Stimulated activated CD4-positive, alpha-beta T cell treated with anti-CD3 and anti-CD28 coated beads, Interleukin-15, amount 100 ng/mL, for 1 hour (primary cell): ENCODE measurements at places on chromosomes 1 and 21.

DNA sequence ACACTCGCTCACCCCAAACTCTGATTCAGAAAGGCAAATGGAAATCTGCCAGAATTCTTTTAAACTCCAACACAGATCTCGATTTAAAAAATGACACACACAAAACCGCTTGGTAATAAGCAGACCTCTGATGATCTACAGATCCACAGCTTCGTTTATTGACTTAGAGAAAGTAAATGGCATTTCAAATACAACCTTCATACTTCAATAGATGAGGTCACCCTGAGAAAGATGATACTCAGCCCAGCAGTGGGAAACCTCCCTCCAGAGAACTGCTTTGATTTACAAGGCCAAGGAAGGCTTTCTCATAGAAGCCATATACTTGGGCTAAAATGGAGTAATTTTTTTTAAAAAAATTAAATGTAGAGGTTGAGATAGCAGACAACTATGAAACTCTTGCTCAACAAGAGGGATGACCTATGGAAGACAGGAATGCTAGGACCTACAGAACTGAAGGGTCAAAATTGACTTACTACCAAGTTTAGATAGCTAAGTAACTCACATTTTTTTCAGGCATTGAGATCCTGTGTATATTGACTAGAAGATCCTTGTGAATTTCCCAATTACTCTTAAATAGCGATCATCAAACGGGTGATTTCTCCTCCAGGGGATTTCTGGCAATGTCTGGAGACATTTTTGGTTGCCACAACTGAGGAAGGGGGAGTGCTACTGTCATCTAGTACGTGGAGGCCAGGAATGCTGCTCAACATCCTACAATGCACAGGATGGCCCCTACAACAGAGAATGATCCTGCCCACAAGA lies 143.9 kb downstream of the CLIC6 start:
- no peak for DNase-seq

DNA sequence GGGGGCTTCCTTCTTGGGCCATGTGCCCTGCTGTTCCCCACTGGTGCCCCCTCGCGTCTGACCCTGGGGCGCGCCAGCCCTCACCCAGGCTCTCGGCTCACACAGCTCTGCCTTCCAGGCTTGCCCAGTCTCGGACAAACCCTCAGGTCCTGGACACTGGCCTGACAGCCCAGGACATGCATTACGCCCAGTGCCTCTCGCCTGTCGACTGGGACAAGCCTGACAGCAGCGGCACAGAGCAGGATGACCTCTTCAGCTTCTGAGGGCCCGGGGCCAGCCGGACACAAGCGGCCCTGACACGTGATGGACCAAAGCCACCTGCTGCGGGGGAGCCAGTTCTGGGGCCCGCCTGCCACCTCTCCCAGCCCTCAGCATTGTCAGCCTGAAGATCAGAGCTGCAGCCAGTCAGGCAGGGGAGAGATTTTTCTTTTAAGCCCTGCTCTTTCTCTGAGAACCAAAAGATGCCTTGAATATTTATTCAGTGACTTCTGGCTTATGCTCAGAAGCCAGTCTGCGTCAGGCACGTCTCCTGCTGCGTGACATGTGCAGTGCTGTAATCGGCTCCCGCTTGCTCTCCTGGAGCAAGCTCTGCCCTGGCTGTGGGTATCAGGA lies 23.4 kb downstream of the LDLRAP1 start:
- no peak for DNase-seq

DNA sequence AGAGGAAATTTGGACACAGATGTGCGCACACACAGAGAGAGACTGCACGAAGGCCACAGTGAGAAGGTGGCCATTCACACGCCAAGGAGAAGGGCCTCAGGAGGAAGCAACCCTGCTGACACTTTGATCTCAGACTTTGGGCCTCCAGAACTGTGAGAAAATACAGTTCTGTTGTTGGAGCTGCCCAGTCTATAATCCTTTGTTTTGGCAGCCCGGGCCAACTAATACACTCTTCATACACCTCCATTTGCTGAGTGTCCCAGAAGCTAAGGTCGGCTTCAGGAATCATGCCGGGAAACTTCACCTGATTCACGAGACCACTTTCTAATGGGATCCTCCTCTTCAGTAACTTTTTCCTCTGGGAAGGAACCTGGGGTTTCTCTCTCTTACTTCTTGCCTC lies 23.2 kb downstream of the HUNK start:
- no peak for DNase-seq

GRCh38 chr1:203464226-203464625 lies 11.4 kb upstream of the PRELP start:
- no peak for DNase-seq

DNA sequence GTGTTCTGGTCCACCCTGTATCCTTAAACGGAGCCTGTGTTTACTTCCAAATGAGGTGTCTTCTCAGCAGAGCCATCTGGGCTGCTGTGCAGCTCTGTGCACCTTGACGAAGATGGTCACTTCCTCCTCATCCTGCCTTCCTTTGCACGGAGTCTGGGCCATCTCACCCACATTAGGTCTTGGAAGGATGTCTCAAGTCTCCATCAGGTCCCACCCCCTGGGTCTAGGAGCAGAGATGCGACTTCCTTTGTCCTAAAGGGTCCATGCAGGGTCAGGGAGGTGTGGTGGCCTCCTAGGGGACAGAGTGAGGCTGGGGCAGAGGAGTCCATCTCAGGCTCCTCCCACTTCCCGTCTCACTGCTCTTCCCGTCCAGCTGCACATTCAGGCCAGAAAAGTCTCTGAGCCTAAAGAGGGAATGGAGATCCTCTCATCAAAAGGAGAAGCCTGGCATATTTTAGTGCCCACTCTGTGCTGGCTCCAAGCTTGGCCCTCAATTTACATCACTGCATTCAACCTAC lies 209.2 kb downstream of the MATN1 start:
- DNase-seq, result no peak

DNA sequence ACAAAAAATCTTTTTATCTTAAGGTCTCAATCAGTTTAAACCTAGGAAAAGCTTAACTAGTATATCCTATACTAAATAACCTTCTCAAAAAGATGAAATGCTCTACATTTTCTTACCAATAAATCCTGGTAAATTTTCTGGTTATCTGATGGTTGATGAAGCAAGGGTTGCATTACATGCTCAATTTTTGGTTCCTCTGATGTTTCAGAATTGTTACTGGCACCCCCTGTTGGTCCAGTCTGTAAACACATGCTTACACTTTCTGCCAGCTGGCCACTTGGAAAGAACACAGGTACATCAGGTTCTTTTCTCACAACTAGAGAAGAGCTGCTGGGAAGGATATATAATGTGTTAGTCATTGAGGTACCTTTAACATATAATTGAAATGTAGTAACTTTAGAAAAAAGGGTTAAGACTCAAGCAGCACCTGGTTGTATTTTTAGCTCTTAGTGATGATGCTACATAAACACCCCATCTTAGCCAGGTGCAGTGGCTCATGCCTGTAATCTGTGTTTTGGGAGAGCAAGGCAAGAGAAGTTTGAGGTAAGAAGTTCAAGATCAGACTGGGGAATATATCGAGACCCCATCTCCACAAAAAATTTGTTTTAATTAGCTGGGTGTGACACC lies 30.9 kb upstream of the TAL1 start:
- no peak for DNase-seq

DNA sequence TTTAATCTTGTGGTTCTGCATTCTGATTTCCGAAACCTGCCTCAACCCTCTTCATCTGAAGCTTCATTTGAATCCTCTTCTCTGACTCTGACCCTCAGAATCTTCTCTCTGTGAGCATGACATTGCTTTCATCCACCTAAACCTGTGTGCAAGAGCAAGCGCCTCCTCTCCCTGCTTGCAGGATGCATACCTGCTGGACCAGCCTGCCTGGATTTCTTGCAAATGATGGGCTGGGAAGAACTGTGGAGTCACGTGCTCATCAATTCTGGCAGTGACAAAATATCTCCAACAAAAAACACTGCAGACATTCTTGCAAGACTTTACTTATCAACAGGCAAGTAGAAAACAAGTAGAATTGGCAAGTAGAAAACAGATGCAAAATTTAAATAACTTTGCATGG lies 20.8 kb upstream of the SLC35F3 start:
- DNase-seq, result no peak

- DNase-seq, result no peak
Observed at GRCh38 chr1:154546264-154547063, 12.0 kb downstream of the UBE2Q1 start.

DNA sequence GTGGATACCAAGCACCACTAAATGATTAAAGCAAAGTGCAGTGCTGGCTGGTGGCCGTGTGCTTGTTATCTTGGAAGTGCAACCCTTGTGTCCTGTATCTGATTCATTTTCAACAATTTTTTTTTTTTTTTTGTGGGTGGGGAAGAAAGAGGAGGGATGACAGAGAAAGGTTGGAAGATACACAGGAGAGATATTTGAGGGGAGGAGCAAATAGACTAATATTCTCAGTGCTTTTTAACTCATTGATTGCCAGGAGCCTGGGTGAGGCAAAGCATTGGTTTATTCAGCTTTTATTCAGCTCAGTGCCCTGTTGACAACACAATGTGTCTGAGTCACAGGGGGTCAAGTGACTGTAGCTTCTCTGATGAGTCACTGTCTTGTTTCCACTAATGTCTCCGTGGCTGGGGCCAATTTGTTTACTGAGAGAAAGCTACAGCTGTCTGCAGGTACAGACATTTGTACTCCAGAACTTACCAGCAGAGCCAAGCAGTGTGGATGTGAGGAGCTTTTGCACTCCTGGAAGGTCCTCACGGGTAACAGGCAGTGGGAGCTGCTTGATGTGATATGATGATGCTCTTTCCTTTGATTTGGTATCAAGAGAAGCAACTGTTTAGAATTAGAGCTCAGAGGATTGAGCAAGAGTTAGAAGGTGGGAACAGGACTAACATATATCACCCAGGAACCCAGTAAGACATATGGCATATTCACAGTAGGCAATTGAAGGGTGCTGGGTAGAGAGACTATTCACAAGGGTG lies 23.6 kb upstream of the DNM3 start:
- DNase-seq, result no peak

DNA sequence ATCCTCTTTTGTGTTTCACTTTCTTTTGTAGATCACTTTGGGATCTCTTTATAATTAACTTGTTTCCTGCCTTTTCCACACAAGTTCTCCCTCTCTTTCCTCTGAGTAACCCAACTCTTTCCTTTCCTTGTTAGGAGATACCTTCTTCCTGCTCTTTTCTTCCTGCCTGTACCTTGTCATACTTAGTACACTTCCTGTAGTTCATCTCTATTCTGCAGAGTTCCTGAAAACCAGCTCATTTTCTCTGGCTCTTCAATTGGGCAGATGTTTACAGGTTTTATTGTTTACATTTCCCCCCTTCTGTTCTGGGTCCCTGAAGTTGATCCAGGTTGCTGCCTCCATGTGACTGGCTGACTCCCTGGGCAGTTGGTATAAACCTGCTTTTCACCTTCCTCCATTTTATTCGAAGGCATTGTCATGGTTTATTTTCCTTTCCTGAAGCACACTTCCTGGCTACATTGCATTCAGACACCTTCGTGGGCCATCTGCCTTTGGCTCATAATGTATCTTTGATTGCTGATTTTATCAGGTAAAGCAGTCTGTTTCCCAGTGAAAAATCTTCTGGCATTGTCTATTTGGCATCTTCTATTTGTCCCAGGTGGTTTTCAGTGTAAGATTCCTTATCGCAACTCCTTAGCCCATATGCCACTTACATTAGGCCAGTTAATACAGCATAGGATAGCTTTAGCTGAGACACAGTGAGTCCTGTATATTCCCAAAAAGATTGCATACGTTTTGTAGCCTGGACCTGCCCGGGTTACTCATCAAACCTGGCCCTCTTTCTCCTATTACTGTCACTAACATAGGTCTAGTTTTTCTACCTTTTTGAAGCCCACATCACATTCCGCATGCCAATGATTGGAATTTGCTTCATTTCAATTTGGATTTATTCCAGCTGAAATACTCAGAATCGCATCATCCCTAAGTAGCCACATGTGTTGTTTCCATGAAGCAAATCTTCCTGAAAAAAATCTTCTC lies 15.4 kb downstream of the CTH start:
- DNase-seq, result no peak

- no peak for DNase-seq
Observed at GRCh38 chr1:29387210-29387609, 150.9 kb downstream of the PTPRU start.

- DNase-seq, result no peak
Observed at GRCh38 chr1:55477953-55478352, 262.8 kb upstream of the USP24 start.

- no peak for DNase-seq
Observed at GRCh38 chr1:239757716-239758115, 334.0 kb upstream of the FMN2 start.

DNA sequence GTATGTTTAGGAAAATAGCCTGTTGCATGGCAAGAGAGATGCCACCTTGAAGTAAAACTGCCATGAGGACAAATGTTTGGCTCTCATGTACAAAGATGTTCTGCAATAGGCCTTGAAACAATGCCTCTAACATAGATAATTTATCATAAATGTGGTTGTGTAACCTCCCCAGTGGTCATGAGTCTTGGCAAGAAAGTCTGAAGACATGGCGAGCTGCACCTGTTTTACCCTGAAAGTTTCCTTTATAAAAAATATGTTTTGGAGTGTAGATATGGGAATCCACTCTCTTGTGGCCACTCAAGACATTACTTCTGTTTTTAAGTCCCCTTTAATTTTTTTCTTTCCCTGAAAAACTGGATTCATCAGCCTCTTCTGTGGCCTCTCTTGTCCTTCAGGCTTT lies 2217.1 kb downstream of the NCAM2 start:
- no peak for DNase-seq

GRCh38 chr1:180742663-180743062 lies 110.8 kb downstream of the XPR1 start:
- DNase-seq, result no peak

DNA sequence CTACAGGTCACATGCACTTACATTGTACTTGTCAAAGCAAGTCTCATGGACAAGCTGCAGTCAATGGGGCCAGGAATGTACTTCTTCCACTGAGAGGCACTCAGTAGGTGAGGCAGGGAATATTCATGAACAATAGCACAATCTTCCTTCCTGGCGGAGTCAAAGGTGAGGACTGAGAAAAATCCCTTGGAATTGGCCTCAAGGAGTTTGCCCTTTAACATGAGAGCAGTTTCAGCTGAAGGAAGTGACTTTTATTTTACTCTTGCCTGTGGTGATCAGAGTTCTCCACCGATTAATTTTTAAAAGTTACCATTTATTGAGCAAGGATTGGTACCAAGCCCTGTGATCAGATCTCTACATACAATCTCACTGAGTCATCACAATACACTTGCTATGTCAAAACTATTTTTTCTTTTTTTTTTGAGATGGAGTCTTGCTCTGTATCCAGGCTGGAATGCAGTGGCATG lies 11.2 kb upstream of the AK2 start:
- no peak for DNase-seq

- no peak for DNase-seq
Observed at GRCh38 chr21:37737996-37738395, 178.3 kb downstream of the KCNJ6 start.

- DNase-seq, result no peak
Observed at GRCh38 chr1:228142155-228142691, 2.1 kb downstream of the GUK1 start.

DNA sequence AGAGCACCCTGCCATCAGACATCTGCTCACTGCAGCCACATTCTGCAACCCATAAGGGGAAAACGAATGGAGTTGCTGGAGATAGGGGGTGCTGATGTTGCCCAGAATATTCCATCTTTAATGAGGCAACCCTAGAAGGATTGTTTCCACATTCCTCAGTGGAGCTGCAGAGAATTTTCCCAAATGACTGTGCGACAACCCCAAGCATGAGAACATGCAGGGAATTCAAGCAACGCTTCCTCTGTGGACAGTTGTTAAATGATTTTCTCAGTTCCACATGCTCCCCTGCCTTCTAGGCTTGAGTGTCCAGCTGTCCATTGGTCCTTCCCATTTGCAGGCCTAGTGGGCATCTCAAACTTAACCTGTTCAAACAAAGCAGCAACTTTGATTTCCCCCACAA lies 20.5 kb upstream of the UBL4B start:
- no peak for DNase-seq
